ENCODE measurements at places on chromosomes 3 and 15.

- DNase-seq: peak; percentile 94
Observed at GRCh38 chr3:8445861-8446260, 55.8 kb upstream of the LMCD1 start.

DNA sequence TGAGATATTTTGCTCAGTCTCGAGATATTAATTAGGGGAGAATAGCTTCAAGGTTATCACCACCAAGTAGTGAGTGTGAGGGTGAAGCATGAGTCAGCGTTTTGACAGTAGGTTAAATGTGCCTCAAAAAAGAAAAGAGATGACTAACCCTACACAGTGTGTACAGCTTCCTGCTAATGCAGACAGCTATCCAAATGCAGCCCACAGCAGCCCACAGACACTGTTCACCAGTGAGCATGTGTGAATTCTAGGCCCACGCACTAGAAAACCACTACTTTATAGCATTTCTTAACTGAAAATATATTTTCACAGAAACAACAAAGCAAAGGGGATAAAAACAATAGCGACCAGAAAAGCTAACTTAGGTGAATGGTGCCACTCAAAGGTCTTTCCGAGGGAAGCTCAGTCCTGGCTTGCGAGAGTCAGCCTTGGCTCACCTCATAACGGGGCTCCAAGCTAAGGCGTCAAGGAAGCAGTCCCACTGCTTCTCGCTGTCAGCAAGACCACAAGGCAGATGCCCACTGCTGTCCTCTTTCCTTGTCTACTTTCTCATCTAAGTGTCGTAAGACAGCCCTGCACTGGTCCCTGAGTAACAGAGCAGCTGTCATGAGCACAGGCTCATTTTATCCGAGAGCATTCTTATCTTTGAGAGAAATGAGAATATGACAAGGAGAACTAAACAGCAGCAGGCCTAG lies 47.6 kb downstream of the TXNRD3 start:
- DNase-seq: peak; percentile 31

- no peak for DNase-seq
Observed at GRCh38 chr3:192816351-192816750, 89.0 kb upstream of the FGF12 start.

- peak; percentile 43 for DNase-seq
Observed at GRCh38 chr3:30319713-30320112, 286.7 kb upstream of the TGFBR2 start.

DNA sequence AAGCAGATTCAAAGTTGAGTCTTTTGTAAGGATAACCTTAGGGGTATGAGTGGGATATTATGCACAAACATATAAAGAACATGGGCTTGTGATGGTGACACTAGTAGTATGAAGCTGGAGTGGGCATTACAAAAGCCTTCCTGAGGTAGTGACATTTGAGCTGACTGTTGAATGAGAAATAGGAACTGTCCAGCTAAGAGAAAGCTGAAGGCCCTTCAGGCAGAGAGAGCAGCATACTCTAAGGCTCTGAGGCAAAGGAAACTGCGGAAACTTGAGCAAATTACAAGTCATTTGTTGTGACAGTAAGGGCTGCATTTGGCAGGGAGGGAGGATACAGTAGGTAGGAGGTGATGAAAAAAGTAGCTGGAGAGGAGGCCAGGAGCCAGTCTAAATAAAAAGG lies 190.7 kb upstream of the CD96 start:
- DNase-seq: no peak

DNA sequence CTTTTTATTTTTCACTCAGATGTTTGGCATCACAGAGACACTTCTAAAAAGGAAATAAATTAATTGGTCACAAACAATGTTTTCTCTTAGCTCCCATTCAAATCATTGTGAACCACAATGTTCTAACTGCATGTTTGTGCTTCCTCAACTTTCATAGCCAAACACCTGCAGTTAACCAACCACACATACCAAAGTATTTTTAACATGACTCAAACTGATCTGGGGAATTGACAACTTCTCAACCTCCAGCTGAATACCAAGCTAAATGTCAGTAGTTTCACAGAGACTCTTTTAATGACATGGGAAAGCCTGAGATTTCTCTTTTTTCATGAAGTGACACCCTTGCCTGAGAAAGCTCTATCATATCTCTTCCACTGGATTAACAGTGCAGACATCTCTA lies 217.9 kb upstream of the MME start:
- peak; percentile 48 for DNase-seq

GRCh38 chr3:15440891-15441290 lies 13.5 kb downstream of the EAF1 start:
- no peak for DNase-seq

GRCh38 chr3:102060814-102061213 lies 211.5 kb downstream of the NFKBIZ start:
- no peak for DNase-seq

- no peak for DNase-seq
Observed at GRCh38 chr3:32837789-32838188, 20.0 kb downstream of the TRIM71 start.

DNA sequence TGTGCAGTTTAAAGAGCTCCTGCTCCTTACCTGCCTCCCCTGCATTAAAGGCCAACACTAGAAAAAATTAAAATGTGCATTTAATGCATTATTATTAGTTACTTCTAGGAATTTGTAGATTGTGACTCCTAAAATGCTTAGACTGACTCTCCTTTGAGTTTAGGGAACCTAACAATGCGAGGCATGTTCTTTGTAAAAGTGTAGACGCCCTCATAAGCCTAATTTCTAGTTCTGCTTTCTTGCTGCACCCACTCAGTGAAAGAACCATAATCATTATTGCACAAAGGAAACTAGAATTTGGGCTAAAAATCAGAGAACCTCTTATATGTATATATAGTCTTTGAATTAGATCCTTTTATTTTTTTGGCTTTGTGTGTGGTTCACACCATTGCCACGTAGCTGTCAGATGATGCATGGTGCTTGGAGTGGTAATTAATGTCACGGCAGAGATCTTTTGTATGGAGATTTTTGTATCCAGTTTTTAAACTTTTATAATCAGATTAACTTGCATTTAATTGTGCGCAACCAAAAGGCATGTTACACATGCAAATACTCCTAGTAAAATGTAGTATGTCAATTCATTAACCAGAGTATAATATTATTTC lies 710 bp downstream of the ABHD10 start:
- DNase-seq: no peak

GRCh38 chr3:49454898-49455681 lies 15.0 kb upstream of the DAG1 start:
- no peak for DNase-seq

GRCh38 chr3:128712848-128713247 lies 13.1 kb upstream of the RAB7A start:
- no peak for DNase-seq

- DNase-seq: peak; percentile 71
Observed at GRCh38 chr15:48355377-48355776, 24.1 kb downstream of the DUT start.

- DNase-seq: no peak
Observed at GRCh38 chr3:37967260-37967881, 23.2 kb upstream of the VILL start.

DNA sequence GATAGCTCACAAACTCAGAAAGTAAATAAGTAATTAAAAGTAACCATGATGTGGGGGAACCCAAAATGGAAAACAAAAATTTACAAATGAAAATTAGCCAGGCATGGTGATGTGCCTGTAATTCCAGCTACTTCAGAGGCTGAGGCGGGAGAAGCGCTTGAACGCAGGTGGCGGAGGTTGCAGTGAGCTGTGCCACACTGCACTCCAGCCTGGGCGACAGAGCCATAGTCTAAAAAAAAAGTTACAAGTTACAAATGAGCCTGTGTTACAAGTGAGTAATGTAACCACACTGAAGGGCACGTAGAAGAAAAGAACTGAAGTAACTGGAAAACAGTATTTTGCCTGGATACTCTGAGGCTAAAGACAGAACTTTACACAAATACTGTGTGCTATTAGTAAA lies 11.3 kb downstream of the EXOSC7 start:
- DNase-seq: no peak

DNA sequence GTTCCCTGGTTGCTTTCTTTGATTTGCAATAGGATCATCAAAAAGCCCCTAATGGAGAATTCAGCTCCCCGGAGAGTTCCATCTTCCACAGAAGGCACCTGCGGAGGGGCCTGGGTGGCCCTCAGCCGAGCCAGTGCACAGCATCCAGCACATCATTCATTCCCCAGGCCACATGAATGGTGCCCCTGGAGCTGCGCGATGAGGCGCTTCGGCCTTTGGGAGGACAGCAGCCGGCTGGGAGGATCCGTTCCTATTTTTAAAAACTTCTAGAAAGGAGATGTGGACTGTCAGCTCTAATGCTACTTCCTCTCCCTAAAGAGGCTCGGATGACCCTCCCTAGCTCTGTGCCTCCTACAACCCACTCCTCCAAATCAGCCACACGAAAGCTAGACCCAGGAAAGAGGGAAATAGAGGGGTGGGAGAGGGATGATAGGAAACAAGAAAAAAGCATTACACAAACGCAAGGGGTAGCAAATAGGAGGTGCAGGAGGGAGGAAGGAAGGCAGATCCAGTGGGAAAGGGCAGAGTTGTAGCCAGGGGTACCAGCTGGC lies 20.3 kb downstream of the EHD4 start:
- DNase-seq: no peak

GRCh38 chr3:121072133-121072532 lies 164.1 kb downstream of the STXBP5L start:
- DNase-seq: no peak

- no peak for DNase-seq
Observed at GRCh38 chr3:40382617-40382979, 4.4 kb upstream of the ENTPD3 start.

Data from skeletal muscle cell (primary cell).